ENCODE measurements at places on chromosomes 5 and 9.
A peak's percentile ranks its signal among the peaks of the same experiment; 100 is the strongest.

DNA sequence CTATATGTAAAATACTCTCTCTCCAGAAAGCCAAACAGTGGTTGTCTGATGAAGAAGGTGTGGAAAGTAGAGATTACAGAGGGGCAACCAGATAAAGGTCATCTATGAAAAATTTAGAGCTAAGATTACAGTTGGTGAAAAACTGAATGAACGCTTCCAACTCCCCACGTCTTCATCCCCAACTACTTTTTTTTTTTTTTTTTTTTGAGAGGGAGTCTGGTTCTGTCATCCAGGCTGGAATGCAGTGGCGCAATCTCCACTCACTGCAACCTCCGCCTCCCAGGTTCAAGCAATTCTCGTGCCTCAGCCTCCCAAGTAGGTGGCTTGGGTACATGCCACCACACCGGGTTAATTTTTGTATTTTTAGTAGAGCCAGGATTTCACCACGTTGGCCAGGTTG is 64.3 kb downstream of the RAPGEF6 start:
- DNase-seq: no peak

DNA sequence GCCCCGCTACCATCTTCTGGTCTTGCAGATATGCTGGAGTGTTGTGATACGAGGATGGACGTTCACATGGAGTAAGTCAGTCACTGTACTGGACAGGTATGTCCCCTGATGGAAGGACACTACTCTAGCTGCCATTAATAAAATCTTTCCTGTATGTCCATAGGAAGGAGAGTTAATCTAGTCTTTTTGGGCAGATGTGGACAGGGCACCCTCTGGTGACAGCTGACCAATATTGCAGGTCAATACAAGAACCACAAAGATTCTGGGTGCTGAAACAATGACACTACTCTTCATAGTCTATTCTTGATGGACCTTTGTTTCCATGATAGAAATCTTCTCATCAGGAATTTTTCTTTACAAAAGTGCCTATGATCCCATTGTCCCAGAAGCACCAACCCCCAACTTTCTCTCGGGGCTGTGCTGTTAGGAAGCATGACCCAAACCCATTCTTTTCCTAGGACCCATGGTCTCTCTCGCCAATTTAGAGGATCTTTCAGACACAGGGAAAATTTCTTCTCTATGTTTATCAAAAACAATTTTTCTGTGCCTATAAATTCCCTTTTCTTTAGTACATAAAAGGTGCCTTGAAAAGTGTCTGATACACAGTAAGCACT is 376.9 kb downstream of the DTWD2 start:
- DNase-seq: peak; percentile 21

DNA sequence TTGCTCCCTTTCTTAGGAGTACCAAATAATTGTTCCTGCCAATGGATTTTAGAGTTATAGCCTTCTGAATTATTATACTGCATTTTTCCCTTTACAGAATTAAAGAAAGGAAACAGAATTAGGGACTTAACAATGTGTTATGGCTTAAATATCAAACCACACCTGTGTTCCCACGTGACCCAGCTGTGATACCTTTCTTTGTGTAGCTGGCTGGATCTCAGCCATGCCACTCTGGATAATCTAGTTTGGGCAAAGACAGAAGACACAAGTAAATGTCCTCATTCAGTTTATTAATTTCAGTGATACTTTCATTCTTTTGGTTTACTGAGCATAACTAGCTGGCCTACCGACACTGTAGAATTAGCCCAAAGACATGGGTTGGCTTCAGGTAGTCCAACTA is 417.2 kb upstream of the ADAMTS16 start:
- DNase-seq: no peak

GRCh38 chr5:76456258-76456657 is 53.2 kb downstream of the IQGAP2 start:
- DNase-seq: no peak

- DNase-seq: no peak
These were observed 118.0 kb downstream of the FOXD1 start for GRCh38 chr5:73330613-73331012.

- peak; percentile 64 for DNase-seq
These were observed 3.9 kb downstream of the NIPAL4 start for GRCh38 chr5:157463621-157464518.

DNA sequence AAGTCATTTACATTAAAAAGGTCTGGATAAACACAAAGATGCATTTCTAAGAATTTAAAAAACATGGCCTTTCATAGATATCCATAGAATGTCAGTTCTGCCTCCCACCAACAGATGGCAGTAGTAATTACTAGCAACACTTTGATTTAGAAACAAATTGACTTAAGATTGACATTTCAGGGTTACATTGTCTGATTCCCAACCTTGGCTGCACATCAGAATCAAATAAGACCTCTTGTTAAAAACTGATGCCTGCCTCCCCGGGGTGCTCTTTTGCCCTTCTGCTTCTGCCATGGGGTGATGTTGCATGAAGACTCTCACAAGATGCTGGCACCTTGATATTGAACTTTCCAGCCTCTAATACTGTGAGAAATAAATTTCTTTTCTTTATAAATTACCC is 146.2 kb upstream of the GPR151 start:
- DNase-seq: peak; percentile 62

DNA sequence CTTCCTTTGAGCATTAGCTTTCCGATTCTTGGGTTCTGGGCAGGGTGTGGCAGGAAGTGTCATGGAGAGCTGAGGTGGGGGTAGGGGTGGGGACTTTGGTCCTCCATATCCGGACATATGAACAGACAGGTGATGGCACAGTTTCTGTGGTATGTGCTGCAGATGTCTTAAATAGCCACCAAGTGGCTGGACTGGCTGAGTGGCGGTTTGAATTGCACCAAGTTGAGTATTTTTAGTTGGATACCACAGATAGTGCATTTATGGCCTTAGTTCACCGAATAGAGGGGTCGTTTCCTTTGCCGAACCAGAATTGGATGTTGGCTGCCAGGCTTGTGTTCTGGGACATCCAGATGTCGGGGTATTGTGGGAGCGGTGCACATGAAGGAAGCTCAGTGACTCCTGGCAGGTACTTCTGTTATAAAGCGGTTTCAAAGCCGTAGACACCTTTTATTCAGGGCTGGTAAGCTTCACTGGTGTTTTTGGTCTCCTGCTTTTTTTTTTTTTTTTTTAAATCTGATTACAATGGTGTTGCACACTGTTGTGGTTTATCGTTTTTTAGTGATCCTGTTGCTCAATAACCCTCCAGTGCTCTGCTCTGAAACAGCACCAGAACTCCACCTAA is 15.1 kb upstream of the TNFAIP8 start:
- no peak for DNase-seq

- no peak for DNase-seq
These were observed 43.2 kb downstream of the DAB2IP start for GRCh38 chr9:121694600-121694999.

DNA sequence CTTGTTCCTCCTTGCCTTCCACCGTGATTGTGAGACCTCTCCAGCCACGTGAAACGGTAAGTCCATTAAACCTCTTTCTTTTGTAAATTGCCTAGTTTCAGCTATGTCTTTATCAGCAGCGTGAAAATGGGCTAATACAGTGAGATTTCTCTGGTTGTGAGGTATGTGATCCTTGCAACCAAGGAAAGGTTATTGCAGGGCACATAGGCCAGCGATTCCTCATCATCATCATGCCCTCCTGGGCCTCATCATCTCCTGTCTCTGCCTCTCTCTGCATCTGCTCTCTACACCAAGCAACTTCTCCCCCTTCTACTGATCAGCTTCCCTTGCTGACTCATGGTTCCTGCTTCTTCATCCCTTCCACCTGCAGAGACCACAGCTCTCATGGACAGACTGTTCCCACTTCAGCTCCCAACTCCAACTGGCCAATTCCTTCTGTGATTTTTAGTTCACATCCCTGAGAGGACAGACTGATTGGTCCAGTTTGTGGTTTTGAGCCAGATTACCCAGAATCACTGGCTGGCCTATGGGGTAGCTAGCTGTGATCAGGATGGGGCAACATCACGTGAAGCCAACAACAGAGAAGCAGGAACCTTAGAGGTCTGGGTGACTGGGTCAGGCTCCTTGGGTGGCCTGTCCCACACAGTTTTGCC is 53.1 kb downstream of the LIX1 start:
- no peak for DNase-seq

DNA sequence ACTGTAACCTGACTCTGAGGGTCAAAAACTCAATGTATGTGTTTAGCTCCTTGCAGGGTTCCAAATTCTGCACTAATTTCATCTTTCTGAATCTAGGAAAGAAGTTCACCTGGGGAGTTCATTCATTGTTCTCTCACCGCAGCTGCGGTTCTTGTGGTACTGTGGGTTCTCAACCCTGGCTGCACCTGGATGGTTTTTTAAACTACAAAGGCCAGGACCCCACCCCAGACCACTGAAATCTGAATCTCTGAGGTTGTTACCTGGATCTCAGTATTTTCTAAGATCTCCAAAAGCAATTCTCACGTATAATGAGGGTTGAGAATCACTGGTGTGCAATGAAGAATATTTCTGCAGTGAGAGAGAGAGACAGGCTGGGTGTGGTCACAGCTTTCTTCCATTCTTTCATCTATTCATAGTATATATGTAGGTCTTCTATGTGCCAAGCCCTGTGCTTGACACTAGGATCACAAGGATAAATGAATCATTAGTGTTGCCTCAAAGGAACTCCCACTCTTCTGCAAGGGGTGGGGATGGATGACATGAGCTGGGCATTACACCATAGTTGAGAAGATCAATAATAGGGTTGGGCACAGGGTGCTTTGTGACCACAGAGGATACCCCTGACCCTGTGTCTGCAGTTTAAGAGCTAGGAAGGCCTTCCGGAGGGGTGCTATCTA is 109.8 kb downstream of the GALNT10 start:
- DNase-seq: peak; percentile 40

DNA sequence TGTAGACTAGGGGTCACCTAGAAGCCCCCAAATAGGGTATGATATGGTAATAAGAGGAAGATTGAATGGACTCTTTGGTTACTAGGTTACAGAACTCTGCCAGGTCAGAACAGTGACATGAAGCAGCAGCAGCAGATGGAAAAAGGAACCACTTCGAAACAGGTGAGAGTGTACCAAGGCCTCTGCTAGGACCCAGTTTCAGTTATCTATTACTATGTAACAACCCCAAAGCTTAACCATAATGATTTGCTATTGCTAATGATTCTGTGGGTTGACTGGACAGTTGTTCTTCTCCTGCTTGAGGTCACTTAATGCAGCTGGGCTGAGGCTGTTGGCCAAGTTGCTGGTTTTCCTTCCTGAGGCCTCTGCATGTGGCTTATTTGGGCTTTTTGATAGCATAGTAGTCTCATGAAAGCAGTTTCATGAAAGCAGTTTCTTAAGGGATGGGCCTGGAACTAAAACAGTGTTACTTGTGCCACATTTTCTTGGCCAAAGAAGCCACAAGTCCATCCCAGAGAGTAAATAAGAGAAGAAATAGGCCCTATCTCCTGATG is 17.6 kb downstream of the C9orf43 start:
- no peak for DNase-seq

DNA sequence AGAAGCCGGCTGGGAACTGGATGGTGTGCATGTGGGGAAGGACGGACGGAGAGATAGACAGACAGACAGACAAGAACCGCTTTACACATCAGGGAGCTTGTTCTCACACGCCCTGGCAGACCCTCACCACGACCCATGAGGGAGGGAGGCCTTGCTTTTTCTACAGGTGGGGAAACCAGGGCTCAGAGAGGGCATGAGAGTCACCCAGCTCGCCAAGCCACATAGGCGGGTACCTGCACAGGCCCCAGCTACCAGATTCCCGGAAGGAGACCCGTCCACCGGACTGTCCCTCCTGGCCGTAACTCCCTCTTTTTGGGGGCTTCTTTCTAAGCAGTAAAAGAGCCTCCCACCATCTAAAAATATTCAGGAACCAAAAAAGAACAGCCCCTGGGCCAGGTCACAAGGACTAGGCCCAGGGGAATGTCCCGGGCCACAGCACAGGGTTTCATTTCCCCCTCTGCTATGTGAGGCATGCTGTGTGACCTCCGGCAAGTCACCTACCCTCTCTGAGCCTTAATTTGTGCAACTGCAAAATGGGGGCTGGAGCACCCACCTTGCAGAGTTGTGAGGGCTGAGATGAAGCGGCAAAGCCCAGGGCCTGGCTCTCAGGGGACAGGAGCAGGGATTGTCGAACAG is 84.4 kb upstream of the SARDH start:
- DNase-seq: peak; percentile 48

DNA sequence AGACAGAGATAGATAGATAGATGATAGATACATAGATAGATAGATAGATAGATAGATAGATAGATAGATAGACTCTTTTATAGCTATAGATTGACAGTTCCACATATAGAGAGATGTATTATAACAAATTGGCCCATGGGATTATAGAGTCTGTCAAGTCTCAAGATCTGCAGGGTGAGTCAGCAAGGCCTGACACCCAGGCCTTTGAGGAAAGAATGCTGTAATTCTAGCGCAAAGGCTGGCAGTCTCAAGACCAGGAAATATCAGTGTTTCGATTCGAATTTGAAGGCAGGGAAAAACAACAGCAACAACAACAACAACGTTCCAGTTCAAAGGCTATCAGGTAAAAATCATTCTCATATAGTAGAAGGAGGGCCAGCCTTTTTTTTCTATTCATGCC is 339.2 kb upstream of the CDH9 start:
- no peak for DNase-seq

DNA sequence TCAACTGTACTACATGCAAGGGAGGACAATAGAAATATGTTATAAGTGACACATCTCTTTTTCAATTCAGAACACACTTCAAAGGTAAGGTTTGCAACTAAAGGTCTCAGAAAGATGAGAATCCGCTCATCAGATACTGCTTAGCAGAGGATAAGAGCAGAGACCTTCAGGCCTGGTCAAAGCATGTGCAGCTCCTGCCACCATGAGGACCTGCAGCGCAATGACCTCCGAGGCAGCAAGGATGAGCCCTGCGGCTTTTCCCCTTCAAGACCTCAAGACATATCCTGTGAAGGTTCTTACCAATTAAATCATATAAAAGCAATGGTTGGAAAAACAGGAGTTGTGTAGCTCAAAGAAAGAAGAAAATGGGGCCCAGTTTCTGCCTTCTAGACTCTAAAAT is 135.8 kb downstream of the TRIM36 start:
- DNase-seq: no peak

GRCh38 chr5:142507531-142508372 is 178.1 kb downstream of the FGF1 start:
- DNase-seq: no peak

- no peak for DNase-seq
These were observed 53.0 kb downstream of the UBE2QL1 start for GRCh38 chr5:6501701-6502100.

DNA sequence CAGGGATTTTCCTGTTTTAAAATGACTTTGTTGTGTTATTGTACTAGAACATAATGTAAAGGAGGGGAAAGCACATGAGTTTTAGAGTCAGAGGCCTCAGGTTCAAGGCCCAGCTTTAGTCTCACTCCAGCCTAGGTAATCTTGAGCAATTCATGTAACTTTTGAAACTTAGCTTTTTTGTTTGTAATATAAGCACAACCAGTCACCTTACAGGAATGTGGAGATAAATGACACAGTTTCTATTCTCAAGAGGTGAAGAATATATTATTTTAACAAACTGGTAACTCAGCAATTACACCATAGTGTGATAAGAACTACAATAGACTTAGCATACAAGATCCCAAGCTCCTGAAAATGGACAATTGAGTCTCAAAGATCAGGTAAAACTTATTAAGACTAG is 51.2 kb downstream of the ADAMTS19 start:
- DNase-seq: no peak
